Umbilical cord (tissue), 2 donors: ENCODE measurements at places on chromosomes 13 and 19. TPM values are rescaled to one million over a fixed set of nuclear protein-coding genes. Genes with fewer than 3 reads are reported as not detected.
A peak's percentile ranks its signal among the peaks of the same experiment; 100 is the strongest.

EMC10 gene
- total RNA-seq: 37.1 TPM

ZNF773 gene
- 13.5 TPM for total RNA-seq

FAM216B gene
- 1.2 TPM for total RNA-seq

STOML3 gene
- total RNA-seq: 4.1 TPM

DNA sequence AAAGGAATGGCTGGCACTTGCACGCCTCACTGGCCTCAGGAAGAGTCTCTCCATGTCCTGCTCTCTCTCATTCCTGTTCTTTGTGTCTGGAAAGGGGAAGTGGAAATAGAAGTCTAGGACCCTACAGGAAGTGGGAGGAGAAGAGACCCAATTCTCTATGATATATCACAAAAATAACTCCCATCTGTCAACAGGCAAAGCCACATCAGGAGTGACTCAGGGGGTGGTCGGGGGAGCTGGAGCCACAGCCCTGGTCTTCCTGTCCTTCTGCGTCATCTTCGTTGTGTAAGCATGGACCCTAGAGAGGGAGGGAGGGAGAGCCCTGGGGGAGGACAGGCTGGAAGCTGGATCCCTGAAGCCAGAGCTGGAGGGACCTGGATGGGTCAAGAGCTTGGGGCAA is 3.0 kb downstream of the SIGLEC9 start:
- DNase-seq: no peak

- DNase-seq: peak; percentile 53
Measured at GRCh38 chr19:18433735-18434398, 4.1 kb downstream of the ISYNA1 start.

- DNase-seq: no peak
Measured at GRCh38 chr13:94586371-94586770, 9.6 kb downstream of the TGDS start.

DNA sequence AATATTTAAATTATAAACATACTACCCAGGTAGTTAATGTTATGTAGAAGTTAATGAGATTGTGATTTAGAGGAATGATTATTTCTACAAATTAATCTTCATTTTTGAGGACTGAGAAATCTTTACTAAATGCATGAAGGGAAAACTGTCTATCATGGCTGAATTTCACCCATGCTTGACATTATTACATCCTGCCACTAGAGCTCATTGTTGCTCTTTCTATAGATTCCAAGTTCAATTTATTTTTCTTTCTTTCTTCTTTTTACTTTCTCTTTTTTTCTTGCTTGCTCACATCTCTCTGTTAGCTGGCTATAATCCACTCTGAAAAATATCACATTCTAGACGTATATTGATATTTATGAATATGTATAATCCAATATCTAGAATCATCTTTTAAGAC is 505.0 kb upstream of the KLHL1 start:
- no peak for DNase-seq

DNA sequence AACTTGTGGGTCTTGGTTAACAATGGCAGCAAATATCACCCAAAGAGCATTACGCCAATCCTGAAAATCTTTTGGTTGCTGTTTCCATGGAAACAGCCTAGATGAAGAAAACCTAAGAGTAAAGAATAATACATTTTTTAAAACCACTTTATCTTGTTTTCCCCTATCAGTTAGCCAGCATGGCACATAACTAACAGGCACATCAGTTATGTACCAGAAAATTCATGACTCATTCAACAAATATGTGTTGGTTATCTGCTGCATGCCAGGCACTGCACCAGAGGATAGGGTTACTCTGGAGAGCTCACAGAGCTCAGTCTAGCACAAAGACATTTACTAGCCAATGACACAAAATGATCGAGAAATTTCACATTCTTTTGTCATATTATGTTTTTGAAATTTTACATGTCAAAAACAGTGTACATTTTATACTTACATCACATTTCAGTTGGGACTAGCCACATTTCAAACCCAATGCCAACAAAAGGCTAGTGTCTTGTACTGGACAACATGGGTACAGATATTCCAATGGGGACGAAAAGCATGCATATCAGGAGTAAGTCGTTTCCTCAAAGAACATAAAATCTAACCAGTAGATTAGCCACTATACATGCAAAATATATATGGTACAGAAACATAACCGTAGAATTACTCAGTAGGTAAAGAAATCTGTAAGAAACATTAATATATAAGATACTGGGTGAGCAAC is 20.3 kb downstream of the LNX2 start:
- DNase-seq: no peak

GRCh38 chr19:1285737-1286360 is at the start of gene EFNA2:
Gene EFNA2, plus strand, starts transcription at chr19:1285873. Its CDS starts 296 bp downstream, at chr19:1286169.
- DNase-seq: no peak

DNA sequence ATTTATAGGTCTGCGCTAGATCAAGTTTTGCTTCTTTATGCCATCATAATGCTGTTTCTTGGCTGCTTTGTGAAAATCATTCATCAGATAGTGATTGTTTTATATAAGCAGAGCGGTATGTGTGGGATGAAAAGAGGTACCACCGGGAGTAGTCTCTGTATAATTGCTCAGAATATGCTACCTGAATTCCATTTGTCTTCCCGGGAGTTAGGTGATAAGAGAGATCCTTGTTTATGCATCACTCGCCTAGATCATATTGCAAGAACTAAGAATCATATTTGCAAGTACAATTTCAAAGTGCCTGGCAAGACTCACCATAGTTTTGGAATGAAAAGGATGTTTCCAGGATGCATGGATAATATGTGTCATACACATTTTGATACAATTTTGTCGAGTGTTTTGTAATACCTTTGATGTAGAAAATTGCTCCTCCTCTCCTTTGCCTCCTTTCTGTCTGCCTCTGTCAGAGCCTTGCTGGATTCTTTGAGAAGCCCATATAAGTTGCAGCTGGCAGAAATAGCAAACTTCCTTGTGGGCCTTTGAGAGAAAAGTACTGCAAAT is 1306.0 kb upstream of the SLC10A2 start:
- DNase-seq: peak; percentile 79
